Left colon (tissue), 2 donors: ENCODE measurements at places on chromosomes 16 and 17.

- DNase-seq: peak; percentile 28
Measured at GRCh38 chr16:72270531-72270930, 98.6 kb upstream of the PMFBP1 start.

- no peak for DNase-seq
Measured at GRCh38 chr17:34255841-34256240, 756 bp downstream of the CCL2 start.

DNA sequence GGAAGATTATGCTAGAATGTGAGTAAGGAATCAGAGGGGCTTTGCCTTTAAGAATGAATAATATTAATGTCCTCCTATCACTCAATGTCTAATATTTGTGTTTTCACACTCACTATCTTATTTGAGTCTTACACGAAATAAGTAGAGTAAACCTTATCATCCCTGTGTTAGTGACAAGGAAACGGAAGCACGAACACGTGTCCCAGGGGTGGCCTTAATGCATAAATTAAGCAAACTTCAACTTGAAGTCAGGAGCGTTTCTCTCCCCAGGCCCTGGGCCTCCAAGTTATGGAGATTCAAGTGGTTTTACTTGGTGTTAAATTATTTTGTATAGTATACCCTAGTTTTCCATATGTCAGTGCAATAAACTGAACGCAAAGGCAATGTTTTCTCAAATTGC lies 96.0 kb downstream of the WDR59 start:
- DNase-seq: no peak

- DNase-seq: no peak
Measured at GRCh38 chr17:78668847-78669246, 91.7 kb upstream of the DNAH17 start.

DNA sequence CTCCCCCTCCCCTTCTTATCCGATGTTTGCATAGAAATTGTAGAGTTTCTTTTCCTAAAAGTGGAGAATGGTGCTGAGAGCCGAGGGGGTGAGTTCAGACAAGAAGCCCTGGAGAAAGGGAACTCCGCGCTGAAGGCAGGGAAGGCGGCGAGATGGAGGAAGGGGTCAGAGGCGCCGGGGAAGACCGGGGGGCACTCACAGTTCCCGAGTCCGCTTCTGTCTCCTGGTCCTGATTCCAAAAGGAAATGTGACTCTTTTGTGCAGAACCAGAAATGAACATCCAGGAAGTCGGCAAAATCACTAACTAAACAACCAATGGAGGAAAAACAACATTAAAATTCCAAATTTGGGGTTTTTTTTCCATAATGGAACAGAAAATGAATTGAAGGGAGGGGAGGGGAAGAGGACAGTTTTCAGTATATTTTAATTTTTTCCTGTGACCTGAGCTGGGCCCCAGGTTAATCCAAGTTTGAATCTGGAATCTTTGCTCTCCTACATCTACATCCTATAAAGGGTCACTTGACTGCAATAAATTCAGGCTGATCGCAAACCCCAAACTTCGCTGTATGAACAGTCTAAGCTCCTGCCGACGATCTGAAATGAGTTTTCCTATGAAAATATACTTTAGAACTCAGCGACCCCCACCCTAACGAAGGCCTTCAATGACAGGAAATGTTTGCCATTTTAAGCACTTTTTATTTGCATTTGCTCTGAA lies 252.3 kb downstream of the C16orf95 start:
- no peak for DNase-seq

GRCh38 chr17:82103553-82104451 lies 5.8 kb upstream of the FASN start:
- DNase-seq: peak; percentile 71

- DNase-seq: no peak
Measured at GRCh38 chr16:46991729-46992704, 18.5 kb upstream of the DNAJA2 start.

GRCh38 chr17:48636177-48637018 lies 10.2 kb upstream of the HOXB9 start:
- DNase-seq: peak; percentile 92

DNA sequence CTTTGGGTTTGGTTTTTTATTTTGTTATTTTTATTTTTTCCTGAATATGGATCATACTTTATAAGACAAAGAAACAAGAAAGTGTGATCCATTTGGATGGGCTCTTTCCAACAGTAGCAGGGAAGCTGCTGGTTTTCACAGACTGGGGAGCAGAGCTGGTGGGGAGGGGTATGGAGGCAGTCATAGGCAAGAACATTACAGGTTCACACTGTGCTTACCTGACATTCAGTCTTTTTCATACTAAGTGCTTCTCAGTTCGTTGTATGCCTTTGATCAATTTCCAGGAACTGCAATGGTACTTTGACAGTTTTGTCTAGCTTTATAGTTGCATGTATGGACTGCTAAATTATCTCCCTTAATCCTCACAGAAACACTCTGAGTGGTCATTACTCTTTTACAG lies 27.7 kb downstream of the BEAN1 start:
- no peak for DNase-seq

DNA sequence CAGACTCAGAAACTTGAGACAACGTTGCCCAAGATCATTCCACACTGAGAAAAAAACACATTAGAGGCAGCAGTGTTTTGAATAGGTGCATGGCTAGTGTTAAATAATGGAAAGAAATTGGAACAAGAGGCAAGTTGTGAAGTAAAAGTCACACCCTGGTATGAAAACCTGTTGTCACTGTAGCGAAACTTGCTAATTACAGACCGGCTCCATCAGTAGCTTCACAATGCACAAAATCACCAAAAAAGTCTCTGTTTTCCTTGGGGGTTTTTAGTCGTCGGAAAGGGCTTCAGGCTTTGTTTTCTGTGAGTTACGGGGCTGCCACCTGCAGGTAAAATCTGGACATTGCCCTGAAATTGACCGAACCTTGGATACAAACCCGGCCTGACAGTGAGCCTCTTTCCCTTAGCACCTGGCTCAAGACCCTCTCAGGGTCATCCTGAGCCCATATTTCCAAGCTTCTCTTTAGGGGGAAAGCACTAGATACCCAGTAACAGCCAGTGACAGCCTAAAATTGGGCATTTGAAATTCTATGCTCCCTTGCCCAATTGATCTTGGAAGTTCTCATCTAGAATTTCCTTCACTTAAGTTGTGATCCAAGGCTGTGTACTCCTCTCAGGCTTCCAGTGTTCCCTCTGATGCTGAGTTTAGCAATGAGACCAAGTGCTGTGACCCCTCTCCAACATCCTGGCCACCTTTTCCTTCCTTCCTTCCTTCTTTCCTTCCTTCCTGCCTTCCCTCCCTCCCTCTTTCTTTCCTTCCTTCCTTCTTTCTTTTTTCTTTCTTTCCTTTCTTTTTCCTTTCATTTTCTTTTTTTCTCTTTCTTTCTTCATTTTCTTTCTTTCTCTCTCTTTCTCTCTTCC lies 7.2 kb upstream of the GRB2 start:
- DNase-seq: peak; percentile 75
